Activated naive CD8-positive, alpha-beta T cell treated with anti-CD3 and anti-CD28 coated beads for 36 hours (primary cell): ENCODE measurements at places on chromosomes 2 and 18. TPM values are rescaled to one million over a fixed set of nuclear protein-coding genes. Genes with fewer than 3 reads are reported as not detected.

DNA sequence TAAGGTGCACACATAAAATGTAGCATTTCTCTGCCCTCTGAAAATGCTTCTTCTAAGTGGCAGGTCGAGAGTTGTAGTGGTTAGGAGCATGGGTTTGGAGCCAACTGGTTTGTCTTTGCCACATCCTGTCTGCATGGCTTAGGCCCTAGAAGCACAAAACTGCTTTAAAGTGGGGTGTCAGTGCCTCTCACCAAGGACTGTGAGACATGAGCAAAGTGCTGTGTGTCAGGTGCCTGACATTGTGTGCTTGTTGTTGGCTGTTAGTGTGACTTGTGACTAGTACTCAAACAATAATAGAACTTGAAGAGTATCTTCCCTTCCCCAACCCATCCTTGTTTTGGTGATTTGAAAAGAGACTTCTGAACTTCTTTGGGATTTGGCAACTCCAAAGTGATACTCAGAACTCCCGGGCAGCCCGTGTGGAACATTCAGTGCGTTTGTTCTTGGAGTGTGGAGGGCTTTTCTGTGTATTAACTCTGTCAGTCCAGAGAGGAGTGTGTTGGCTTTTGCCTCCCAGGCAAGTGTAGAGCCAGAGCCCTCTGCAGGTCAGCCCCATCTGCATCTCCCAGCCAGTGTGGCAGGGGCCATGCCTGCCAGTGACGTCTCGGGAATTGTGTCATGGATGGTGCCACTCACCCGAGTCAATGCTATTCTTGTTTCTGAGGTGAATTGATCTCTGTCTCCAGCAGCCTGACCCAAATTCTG lies 5.0 kb downstream of the MGAT5 start:
- peak; percentile 44 for DNase-seq

DNA sequence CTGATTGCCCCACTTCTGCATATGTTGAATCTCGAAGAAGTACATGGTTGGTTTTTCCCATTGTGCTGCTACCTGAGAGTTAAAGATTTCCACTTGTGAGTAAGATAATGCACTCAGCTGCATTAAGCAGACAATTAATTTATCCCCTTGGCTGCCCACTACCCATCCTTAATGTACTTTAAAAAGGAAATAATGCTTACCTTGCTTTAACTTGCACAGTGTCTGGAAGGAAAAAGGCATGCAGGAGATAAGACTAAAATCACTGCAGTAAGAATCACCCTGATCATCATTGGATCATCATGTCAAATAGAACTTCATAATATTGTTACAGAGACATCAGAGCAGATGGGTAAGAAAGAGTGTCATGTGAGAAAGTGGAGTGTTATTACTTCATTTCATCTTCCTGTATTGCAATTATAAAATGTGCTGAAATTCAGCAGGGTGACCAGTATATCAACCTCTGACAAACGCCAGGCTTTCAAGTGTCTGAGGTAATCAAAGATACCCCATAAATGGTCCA lies 207.3 kb upstream of the PIK3C3 start:
- DNase-seq, result no peak

DNA sequence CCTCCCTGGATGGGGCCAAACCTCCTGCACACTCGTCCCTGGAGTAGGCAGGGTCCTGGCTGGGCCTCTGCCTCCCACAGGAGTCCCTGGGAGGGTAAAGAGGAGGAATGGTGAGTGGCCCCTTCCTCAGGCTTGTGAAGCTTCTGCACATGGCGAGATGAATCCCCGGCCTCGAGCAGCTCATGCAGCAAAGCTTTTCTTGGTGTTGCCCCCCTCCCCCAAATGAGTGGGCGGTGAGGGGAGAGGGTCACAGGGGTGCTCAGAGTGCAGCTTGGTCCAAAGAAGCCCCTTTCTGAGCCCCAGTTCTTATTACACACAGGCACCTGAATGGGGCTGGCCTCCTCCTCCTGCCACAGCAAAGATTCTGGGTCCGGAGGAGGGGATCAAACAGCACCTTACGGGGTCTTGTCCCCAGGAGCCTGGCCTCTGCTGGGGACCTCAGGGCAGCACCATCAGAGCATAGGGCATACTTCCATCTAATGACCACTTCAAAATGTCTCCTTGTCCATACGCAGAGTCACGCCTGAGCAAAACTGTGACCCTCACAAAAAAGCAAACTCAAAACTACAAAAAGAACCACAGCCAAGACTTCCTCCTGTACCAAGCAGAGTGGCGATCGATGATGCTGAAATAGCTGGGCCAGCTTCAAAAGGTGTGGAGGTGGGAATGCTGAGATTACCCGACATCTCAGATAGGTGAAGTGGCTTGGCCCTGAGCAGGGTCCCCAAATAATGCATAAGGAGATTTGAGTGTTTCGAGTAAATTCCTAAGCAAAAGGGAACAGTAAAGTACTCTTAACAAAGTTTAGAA lies 148.4 kb upstream of the TWIST2 start:
- DNase-seq, result no peak

GRCh38 chr18:76370201-76370600 lies 124.8 kb downstream of the ZNF516 start:
- no peak for DNase-seq

REG3G gene
- not detected for total RNA-seq
